ENCODE measurements at places on chromosomes 4 and X.

GRCh38 chrX:71283403-71284143 is at the start of gene NONO:
Gene NONO (plus strand): TSS chrX:71283635. CDS start chrX:71290638, 7,003 bp downstream.
- DNase-seq: peak; percentile 99

GRCh38 chrX:123036401-123036800 is 147.7 kb upstream of the GRIA3 start:
- DNase-seq: no peak

GRCh38 chrX:24480400-24480865 is 15.3 kb downstream of the PDK3 start:
- DNase-seq: no peak

DNA sequence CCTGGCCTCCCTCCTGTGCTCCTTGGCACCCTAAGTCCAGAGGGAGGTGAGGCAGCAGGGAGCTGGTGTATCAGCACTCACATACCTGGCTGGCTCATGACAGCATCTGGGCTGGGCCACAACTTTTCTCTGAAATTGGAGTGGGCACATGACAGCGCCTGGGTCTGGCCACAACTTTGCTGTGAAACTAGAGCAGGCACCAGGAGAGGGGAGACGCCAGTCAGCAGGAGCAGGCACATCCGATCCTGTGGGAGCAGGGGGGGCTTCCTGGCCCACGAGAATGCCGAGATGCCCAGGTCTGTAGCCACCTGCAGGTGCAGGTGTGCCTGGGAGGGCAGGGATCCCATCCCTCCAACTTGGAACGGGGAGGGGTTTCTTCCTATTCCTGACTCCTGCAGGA is 69.7 kb upstream of the PPP3CA start:
- DNase-seq: no peak

DNA sequence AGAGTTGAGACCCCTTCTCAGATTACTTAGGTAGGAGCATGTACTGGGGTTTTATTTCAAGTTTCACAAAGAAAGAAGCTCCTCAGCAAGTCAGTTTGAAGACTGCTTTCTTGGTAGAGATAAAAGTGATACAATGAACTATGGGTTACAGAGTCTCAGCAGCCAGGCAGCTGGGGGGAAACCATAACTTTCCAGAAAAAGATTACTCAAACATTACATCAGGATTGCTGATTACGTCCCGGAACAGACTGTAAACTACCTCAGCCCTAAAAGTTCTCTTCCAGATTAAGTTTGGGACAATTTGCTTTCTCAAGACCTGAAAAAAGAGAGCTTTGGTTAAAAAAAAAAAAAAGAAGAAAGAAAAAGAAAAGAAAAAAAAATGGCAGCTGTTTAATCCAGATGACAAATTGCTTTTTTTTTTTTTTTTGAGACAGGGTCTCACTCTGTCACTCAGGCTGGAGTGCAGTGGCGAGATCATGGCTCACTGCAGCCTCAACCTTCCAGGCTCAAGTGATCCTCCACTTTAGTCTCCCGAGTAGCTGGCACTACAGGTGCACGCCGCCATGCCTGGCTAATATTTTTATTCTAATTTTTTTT is 16.6 kb downstream of the SAT1 start:
- no peak for DNase-seq

GRCh38 chrX:45577361-45577760 is 376.7 kb upstream of the DIPK2B start:
- no peak for DNase-seq

DNA sequence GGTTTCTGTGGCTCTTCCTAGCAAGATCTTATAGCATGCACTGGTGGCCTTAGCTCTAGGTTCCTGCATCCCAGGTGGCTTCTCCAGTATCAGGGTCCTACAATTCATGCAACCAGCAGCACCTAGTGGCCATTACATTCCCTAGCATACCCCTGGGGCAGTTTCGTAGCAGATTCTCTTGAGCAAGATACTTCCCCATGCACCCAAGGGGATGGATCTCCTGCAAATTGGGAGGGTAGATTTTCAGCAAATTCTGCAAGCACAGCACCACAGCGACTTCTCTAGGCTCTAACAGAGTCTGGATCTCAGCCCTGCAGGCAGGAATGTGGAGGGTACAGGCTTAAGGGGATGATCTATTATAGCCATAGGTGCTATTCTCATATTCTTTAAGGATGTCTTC is 13.1 kb upstream of the SLC9B1 start:
- peak; percentile 28 for DNase-seq

DNA sequence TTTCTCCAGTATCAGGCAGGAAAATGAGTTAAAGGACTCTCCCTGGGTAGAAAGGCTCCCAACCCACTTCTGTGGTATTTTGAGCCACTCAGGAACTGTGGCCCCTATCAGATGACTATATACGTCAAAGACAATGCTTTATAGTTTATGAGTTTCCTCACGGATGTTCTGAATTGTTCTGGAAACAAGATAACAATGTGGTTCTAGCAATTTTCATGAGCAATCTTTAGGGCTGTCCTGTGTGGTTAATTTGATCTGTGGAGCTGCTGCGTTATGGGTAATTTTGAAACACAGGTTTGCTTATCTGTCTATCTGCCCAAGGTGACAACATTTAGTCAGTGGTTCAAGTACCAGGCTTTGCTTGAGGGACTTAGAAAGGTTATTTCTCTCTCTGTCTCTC is 46.7 kb upstream of the IL2 start:
- no peak for DNase-seq

DNA sequence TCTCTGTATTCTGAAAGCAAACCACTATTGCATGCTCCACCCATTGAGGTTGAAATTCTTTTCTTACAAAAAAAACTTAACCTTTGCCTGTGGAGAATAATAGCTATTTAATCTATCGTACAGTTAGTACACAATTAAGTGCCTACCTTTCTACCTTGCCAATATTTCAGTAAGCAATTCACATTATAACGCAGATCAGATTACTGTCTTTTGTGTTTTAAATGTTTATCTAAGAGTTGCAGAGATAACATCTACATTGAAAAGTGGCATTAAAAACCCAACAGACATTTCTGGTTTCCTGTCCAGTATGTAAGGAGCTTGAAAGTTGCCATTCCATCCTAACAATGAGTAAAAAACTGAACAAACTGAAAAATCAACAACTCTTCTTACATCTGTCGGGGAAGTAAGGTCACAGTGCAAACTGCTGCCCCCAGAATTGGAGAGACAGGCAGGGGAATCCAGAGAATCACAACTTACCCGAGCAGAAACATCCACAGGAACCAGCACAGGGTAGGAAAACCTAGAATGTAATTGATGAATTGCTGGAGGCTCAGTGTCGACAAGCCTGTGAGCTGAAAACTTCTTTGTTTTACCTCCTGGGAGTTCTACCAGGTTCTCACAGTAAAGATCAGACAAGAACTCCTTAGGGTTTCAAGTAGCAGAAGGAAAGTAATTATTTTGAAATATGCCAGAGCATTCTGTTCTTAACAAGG is 27.3 kb upstream of the ACSL4 start:
- DNase-seq: no peak

GRCh38 chr4:19010761-19011160 is 989.2 kb upstream of the LCORL start:
- DNase-seq: no peak

- no peak for DNase-seq
Measured at GRCh38 chrX:87160435-87161010, 357.1 kb upstream of the KLHL4 start.

All from HFFc6 (cell line).